ENCODE measurements at places on chromosomes 11 and 22.

GRCh38 chr11:76277298-76278175, 71.2 kb upstream of the WNT11 start:
- no peak for DNase-seq

- DNase-seq: no peak
Observed at GRCh38 chr11:1207401-1208143, 15.3 kb upstream of the MUC5B start.

- no peak for DNase-seq
Observed at GRCh38 chr11:114160894-114161293, 101.4 kb downstream of the ZBTB16 start.

DNA sequence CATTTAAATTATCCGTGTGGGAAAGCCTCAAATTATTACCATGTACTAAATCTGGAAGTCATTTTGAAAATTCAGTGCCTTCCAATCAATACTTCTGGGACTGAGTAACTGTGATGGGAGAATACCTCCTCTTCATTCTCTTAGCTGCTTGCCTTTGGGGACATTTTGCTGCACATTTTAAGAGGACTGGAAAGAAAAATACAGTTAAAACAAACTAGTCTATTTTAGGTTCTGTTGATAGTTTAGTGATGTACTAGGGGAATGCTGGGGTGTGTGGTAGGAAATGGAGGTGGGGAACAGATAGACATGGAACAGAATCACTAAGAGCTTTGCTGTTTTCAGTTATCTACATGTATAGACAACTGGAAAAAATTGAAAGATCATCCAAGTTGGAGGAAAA, 65.7 kb upstream of the APOA1 start:
- no peak for DNase-seq

- no peak for DNase-seq
Observed at GRCh38 chr22:23219822-23220484, 39.6 kb downstream of the BCR start.

DNA sequence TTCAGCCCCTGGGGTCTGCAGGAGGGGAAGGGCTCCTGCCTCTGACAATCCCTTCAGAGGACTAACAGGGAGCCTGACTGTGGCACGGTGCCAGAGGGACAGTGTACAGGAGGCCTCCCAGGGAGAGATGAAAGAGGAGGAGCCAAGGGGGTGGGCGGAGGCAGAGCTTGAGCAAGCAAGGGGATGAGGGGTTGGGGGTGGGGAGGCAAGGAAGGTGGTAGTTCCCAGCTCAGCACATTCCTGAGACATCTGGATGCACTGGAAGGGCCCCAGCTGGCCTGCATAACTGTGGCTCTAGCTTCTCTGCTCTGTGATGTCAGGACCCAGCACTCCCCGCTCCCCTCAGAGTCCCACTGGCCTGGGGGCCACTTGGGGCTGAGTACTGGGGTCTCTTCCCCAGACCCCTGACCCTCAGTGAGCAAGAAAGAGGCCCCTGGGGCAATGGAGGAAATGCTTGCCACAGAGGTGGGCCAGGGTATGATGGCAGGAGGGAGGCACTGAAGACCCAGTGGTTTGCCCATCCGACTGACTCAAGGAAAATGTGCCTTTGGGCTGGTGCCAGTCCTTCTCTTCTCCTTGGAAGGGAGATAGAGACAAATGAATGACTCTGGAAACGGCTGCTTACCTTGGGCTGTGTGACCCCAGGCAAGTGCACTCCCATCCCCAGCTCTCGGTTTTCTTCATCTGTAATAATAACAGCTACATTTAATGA, 13.3 kb downstream of the CREB3L1 start:
- no peak for DNase-seq

DNA sequence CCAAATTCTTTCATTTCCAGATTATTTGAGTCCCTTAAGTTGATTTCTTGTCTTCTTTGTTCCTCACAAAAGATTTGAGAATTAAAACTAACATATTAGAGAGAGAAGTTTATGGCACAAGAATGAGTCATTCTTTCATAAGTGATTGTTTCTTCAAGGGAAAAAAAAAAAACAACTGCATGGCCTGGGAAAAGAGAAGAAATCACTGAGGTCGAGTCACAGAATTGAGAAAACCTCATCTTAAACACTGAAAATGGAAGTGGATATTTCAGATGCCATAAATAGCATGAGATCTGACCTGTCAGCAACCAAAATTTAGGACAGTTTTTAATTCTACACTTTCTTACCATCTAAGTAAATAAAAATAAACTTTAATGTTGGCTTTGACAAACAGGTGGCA, 87.2 kb downstream of the CWF19L2 start:
- DNase-seq: no peak

DNA sequence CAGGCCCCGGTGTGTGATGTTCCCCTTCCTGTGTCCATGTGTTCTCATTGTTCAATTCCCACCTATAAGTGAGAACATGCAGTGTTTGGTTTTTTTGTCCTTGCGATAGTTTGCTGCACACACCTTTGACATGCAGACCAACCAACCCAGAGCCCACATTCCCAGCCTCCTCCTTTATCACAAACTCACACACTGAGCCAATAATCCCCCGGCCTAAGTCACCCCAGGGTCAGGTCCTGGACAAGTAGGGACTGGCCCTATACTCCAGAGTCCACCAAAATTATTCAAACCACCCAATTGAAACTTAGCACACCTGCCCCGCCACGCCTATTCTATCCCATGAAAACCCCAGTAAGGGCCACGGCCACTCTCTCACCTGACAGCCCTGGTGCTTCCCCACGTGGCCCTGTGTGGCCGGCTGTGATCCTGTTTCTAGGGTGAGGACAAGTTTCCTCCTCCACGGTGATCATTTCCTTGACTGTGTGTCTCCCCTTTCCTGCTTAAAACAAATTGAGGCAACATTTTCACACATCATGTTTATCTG, 83.1 kb upstream of the SLC22A12 start:
- DNase-seq: no peak

GRCh38 chr11:67262731-67263675, 3.3 kb upstream of the GRK2 start:
- no peak for DNase-seq

- DNase-seq: no peak
Observed at GRCh38 chr22:30874431-30875370, 93.9 kb downstream of the MORC2 start.

- DNase-seq: no peak
Observed at GRCh38 chr11:24574461-24574860, 77.6 kb downstream of the LUZP2 start.

GRCh38 chr11:4118107-4118506, 23.5 kb downstream of the RRM1 start:
- DNase-seq: no peak

DNA sequence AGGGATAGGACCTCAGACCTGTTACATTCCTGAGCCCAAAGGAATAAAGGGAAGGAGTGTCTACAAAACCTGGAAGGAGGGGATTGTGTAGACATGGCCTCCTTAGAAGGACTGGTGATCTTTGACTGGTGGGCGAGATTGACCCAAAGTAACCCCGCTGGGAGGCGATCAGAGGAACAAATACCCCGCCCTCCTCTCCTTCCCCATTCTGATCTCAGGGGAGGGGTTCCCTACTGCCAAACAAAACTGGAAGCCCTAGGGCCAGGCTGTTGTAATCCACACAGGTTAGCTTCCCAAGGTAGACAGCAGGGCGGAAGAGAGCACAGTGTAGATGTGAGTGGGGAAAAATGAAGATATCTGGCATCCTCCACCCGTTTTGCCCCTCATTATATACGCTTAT, 24.7 kb downstream of the NCF4 start:
- no peak for DNase-seq

DNA sequence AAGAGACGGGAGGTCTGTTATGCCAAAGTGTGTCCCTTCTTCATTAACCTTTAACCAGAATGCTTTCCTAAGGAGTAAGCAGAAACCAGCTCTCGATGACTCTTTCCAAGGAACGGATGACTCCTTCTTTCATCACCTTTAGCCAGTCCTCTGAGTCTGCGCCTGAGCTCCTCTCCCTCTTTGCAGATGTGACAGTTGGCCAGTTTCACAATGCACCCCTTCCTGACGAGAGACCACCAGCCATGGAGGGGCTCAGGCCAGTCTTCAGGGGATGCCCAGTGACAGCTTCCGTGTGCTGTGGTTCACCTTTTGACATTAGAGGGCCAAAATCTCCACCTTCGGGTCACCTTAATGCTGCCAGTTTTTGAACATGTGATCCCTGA, 826.1 kb downstream of the TBC1D22A start:
- DNase-seq: no peak

GRCh38 chr11:99020352-99021225, at the start of gene CNTN5:
CNTN5 (plus strand) TSS chr11:99020949.
- DNase-seq: no peak

GRCh38 chr11:114400915-114401223, 403 bp downstream of the RBM7 start:
- no peak for DNase-seq

- no peak for DNase-seq
Observed at GRCh38 chr11:117443266-117444186, 115.9 kb downstream of the CEP164 start.

DNA sequence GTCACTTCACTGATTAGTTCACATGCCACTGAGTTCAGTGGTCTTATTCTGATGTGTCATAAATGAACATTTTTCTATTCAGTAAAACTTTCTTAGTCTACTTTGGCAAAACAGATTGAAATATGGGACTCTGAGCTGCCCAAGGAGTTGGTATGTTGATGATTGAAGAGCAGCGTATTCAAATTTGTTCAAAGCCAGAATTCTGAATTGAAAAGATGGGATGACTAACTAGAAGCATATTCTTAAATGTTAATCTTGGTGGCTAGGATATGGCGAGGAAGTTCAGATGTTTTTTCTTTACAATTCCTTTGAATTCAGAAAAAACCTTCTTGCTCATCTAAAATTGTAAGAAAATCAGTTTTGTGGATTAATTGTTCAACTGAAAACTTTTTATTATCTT, 34.7 kb downstream of the KMT2A start:
- DNase-seq: no peak

DNA sequence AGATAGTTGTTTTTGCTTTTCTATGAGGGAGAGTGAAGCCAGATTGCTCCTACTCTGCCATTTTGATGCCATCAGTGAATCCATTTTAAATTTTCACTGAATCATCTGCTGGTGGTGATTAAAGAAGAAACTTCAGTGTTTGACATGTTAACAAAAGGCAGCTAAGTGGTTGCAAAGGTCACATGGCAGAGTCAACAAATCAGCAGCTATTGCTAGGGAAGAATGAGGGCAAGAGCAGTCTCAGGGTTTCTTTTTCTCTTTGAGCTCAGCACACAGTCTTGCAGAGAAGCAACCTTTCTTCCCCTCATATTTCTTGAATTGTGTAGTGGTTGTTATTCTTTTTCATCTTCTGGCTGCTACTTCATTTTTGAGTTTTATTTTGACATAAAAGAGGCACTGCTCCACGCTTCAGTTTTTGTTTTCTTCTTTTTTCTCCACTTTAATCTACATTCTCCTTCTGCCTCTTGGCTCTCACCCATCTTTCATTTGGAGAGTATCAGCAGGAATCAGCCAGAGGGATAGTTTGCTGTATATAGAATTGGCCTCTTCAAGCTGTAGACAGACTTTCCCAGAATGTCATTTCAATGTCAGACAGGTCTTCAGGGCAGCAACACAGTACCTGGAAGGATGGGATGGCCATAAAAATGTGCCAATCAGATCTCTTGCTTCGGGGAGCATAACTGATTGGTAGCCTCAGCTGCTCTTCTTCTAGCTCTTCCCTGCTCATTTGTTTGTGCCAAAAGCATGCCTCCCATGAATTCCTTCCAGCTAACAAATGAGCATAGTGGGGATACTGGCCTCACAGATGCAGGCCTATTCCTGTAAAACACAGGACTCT, 153.9 kb downstream of the TRPC6 start:
- no peak for DNase-seq

DNA sequence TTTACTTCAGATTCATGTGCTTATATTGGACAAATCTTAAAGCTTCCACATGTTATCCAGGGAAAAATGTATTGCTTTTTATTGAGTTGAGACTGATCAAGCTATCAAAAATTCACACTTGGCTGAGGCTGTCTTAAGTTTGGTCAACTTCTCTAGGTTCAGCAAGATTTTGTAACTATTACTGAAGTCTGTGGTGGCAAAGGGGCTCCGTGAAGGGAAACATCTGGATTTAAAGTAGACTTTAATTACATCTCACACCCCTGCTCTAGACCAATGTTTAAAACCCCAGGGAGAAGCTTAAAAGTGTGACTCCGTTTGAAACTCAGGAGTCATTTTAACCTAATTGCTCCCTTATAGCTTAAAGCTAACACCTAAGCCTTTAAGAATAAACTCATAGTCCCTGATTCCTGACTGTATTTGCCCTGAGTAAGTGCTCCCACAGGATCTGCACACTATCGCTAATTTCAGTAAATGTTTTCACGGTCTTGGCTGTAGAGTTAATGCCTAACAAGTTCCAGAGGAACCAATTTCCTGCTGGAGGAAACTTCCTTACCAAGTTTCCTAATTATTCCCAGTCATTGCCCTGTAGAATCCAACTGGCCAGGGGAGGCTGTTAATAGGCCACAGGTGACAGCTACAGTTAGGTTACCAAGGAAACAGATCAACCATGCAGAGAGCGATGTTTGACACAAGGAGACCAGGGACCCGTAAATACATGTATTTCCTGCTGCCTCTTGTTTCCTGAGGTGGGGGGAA, 40.5 kb downstream of the OR10A6 start:
- no peak for DNase-seq

DNA sequence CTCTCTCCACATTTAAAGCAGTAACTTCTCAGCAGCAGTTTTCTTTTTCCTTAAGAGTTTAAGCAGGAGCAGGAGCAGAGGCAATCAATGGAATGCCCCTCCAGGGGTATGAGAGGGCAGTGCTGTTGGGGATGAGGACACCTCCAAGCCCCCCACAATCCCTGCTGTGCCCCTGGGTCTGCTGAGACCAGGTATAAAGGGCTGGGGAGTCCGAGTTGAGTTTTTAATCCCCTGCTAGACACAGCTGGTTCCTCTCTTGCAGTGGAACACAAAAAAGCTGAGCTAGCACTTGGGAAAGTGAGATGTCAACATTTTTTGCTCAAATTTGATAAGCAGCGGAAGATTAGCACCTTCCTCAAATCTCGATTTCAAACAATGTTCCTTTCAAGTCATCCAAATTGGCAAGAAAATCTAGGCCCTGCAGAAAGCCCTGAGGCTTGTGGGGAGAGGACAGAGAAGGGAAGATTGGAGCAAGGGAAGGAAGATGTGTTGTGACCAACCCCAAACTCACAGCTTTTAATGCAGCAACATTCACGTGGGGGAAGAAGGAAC, 581.9 kb downstream of the SOX6 start:
- DNase-seq: no peak

DNA sequence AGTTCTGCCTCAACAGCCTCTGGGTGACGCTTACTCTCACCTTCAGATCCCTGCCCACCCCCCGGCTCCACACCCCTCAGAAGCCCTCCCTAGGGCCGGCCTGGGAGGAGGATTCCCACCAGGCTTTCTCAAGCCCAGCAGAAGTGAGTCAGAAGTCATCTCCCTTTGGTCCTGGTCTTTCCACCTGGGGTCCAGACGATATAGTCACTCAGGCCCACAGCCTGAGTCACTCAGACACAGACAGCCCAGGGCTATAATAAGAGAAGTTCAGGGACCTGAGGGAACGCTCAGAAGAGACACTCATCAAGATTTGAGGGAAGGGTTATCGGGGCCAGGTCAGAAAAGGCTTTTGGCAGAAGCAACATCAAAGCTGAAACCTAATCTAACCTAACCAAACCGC, 127.1 kb downstream of the SPATA19 start:
- DNase-seq: no peak

GRCh38 chr11:120203626-120204025, 7.2 kb upstream of the OAF start:
- no peak for DNase-seq

Data from cortex of kidney (tissue), 1 donor.